Spleen (tissue), 13 donors: ENCODE measurements at places on chromosomes 5 and 9. TPM values are rescaled to one million over a fixed set of nuclear protein-coding genes. Genes with fewer than 3 reads are reported as not detected.

Gene MFAP3
- total RNA-seq = 31.7 TPM

Gene ZNF618
- total RNA-seq = 8.8 TPM

Gene RASA1
- 54.0 TPM for total RNA-seq

Gene ADAMTS12
- 1.1 TPM for total RNA-seq

Gene OLFML2A
- total RNA-seq = 187 TPM

Gene CREBRF
- 74.4 TPM for total RNA-seq

Gene INSL4
- not detected for total RNA-seq

Gene CDC14B
- 5.1 TPM for total RNA-seq

Gene RMND5B
- 38.4 TPM for total RNA-seq

Gene CFAP77
- not detected for total RNA-seq

Gene TBCA
- total RNA-seq = 106 TPM

Gene CRHBP
- total RNA-seq = 101 TPM

Gene TTC1
- total RNA-seq = 46.8 TPM

Gene IFNA13
- 0.86 TPM for total RNA-seq

Gene CAMK4
- 13.5 TPM for total RNA-seq

Gene FIBCD1
- total RNA-seq = 0.51 TPM

Gene CCNJL
- 24.9 TPM for total RNA-seq

Gene TTC16
- 1.6 TPM for total RNA-seq

Gene CCNI2
- 5.2 TPM for total RNA-seq

Gene LRRC26
- total RNA-seq = not detected

Gene CDC25C
- 6.0 TPM for total RNA-seq

Gene TXNDC8
- total RNA-seq = not detected

Gene EIF4E1B
- total RNA-seq = not detected

Gene SLC34A3
- not detected for total RNA-seq

Gene TAF11L6
- not detected for total RNA-seq

Gene NKD2
- total RNA-seq = 19.8 TPM

Gene LRRC70
- 13.2 TPM for total RNA-seq

Gene KIF20A
- 3.2 TPM for total RNA-seq

Gene CTXN3
- not detected for total RNA-seq

Gene TRPM3
- total RNA-seq = 1.8 TPM

Gene BTF3
- total RNA-seq = 539 TPM

Gene C9
- not detected for total RNA-seq

Gene HRCT1
- 0.65 TPM for total RNA-seq
